ENCODE measurements at places on chromosomes 5 and 9. TPM values are rescaled to one million over a fixed set of nuclear protein-coding genes. Genes with fewer than 3 reads are reported as not detected.

ARSI gene
- not detected for total RNA-seq

TNFSF15 gene
- total RNA-seq = 0.62 TPM

- no peak for DNase-seq
Measured at GRCh38 chr5:120532835-120533234, 68.7 kb downstream of the PRR16 start.

GRCh38 chr9:35797311-35798109 is 6.1 kb downstream of the NPR2 start:
- no peak for DNase-seq

DNA sequence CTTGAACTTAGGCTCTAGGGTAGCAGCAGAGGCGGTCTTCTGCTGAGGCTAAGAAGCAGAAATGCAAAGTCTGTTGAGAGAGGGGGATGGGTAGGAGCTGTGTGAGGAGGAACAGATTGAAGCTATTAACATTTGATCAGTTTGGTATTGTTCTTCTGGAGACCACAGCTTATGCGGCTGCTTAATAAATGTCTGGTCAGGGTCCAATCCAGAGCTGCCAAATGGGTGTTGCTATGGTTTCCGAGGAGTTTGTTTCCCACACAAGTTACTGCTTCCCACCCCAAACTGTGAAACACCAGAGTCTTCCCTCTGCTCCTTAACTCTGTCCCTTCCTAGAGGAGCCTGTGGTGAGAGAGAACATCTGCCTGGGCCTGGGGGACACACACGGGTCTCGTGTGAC is 142.2 kb upstream of the KLF4 start:
- no peak for DNase-seq

GRCh38 chr5:140408750-140409241 is 7.2 kb downstream of the ANKHD1 start:
- no peak for DNase-seq

DNA sequence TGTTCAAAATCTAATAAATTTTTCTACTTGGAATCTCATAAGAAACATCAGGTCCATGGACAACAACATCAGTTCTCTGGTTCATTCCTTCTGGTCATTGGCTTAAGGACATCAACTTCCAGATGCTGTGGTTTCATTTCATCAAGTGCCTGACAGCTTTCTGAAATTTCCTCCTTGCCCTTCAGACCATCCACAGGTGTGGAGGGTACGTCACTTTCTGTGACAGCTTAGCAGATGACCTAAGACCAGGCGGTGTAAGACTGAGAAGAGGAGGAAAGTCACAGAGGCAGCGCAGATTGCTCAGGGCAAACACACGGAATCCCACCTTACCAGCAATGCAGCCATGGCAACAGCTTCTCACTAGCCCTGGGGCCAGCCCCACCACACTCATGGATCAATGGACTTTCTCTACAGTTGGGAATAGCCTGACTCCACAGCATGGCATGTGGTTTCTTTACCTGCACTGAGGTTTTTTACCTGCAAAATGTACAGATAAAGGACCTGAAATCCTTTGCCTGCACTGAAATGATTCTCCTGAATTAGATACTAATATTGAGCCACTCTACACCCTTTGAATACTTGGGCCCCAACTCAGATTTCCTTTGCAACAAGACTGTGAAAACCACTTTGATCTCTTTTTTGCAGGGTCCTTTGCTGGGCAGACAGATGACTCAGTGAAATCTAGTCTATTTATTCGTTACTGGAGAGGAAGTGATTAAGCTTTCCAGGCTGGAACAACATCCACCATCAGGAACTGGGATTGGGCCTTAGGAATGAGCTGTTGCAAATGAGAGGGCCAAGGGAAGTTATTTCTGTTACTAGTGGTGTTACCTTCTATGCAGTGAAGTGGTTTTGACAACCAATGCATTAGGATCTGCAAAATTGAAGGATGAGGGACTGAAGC is 26.9 kb downstream of the TICAM2 start:
- no peak for DNase-seq

DNA sequence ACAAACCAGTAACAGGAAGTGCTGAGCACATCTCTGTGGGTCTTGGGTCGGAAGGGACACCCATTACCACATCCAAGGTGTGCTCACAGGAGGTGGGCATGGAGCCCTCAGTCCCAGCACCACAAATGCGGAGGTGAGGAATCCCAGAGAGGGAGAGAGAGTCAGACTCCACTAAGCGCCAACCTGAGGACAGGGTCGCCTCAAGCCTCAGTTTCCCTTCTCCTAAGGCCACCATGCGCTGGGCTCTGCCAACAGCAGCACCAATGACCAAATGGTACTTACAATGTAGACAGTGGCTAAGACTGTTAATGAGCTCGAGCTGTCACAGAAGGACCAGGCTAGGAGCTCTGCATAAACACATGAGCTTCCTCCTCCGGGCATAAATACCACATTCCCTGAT is 43.1 kb downstream of the BICD2 start:
- no peak for DNase-seq

BNIP1 gene
- 29.4 TPM for total RNA-seq

All from activated naive CD4-positive, alpha-beta T cell treated with anti-CD3 and anti-CD28 coated beads for 36 hours (primary cell).